ENCODE measurements at places on chromosomes 3 and 15.

DNA sequence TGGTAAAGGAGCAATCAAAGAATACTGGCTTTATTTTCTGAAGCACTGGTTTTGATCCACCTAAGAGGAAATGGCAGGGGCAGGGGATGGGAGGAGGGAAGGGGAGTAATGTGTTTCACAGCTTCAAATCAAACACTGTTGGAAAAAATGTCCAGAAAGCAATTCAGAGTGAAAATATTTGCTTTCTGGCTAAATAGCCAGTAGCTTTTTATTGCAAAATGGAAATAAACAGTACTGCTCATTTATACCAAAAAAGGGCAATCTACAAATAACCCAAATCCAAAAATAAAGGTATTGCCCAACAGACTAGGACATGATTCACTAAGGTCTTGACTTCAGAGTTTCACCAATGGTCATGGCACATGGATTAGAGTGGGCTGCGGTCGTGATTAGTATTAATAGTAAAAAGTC, 279.3 kb upstream of the THBS1 start:
- DNase-seq = no peak

- no peak for DNase-seq
Measured at GRCh38 chr15:65561934-65562333, 31.7 kb downstream of the HACD3 start.

DNA sequence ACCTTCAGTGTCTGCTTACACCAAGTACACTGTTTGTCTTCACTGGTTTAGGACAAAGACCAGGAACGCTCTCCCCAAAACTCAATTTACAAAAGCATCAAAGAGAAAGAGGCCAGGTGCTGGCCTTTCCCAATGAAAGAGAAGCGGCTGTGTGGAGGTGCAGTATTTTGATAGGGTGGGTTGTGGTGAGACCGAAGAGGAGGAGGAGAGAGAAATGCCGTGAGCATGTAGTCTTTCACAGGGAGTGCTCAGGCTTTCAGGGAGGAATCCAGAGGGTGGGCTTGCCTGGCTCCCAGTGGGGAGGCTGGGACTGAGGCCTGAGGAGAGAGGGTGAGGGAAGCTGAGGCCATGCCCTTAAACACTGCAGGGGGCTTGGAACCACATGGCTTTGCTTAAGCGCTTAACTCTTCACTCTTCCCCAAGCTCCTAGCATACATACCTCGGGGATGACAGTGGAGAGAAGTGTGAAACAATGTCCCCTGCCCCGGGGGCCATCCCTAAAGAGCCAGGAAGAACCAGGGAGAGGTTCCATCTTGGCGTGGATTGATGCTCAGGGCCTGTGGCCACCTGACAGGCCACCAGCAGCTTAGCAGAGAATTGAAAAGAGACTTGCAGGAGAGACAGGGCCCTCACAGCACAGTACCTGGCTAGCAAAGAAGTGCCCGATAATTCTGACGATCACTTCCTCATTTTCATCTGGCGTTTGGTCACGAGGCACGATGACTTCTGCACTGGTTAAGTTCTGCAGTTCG, 60.5 kb downstream of the SENP2 start:
- DNase-seq = no peak

- DNase-seq = no peak
Measured at GRCh38 chr3:160735826-160736225, 20.2 kb upstream of the PPM1L start.

GRCh38 chr15:81312790-81313543, 11.0 kb downstream of the STARD5 start:
- DNase-seq = no peak

GRCh38 chr3:60220768-60221167, 1030.5 kb downstream of the FHIT start:
- no peak for DNase-seq

- DNase-seq = no peak
Measured at GRCh38 chr15:70362350-70362749, 264.6 kb upstream of the TLE3 start.

DNA sequence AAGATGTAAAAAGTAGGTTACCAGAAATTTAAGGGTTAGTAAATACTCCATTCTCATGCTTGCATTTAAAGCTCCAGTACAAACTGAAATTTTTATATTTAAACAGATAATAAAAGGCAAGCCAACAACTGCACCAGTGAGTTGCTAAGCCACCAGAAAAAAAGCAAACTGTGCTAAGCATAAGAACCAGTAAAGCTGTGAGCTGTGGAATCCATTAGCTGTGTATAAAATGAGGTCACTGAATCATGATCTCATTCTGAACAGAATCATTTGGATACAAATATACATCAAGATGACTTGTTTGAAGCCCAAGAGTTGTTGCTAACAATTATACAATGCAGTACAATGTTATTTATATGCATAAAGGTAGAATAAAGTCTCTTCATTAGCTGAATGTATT, 1312.2 kb downstream of the SI start:
- DNase-seq = no peak

DNA sequence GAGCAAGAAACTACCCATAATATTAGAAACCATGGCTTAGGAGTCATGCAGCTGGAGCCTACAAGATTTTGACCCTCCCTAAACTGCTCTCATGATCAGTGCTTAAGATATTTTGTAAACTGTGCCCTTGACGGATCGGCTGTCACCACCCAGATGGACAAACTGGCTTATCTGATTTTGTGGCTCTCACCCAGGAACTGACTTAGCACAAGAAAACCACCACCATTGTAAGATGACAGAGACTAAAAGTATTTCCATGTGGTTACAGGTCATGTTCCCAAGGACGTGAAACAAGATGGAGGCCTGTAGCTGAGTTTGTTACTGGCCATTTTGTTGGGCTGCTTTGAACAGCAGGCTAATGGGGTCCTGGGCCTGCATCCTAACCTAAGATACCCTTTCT, 940.9 kb downstream of the OTOL1 start:
- DNase-seq = no peak

GRCh38 chr3:123773681-123774431, 110.3 kb downstream of the MYLK start:
- no peak for DNase-seq

DNA sequence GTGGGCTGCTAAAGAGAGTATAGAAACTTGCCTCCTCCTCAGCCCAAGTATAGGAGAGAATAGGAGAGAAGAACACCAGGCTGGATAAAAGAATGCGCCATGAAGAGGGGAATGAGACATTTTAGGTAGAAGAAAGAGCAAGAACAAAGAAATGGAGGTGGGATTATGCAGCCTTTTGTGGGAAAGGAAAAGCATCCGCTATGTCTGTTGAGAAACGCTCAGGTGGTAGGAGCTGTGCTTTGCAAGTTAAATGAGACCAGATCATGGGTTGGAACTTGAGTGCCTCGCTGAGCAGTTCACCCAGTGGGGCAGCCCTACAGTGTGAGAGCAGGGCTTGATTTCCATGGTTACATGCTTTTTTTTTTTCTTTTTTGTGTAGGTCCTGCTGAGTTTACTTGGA, 11.5 kb upstream of the RTP1 start:
- no peak for DNase-seq

- no peak for DNase-seq
Measured at GRCh38 chr3:87398168-87398801, 121.9 kb upstream of the POU1F1 start.

- DNase-seq = no peak
Measured at GRCh38 chr15:58736018-58736643, 13.4 kb downstream of the ADAM10 start.
